ENCODE measurements at places on chromosomes 12 and 14.
A peak's percentile ranks its signal among the peaks of the same experiment; 100 is the strongest.

GRCh38 chr12:120584343-120585149, 3.3 kb upstream of the POP5 start:
- peak; percentile 31 for DNase-seq

- DNase-seq = no peak
Measured at GRCh38 chr12:125856896-125857295, 791.7 kb downstream of the AACS start.

GRCh38 chr12:28622406-28622805, 432.1 kb downstream of the CCDC91 start:
- DNase-seq = no peak

DNA sequence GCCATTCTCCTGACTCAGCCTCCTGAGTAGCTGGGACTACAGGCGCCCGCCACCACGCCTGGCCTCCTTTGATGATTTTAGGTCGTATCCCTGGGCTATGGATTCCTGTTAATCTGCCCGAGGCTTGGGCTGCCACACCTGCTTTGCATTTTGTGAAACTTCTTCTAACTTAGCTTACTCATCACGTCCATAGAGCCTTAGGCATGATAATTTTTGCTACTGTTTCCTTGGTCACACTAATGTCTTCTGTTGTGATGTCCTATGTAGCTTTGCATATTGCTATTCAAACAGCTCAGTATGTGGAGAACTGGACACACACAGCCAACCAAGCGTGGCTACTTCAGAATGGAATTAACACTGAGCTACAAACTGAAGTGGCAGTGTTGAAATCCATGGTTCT, 47.5 kb upstream of the DDX11 start:
- no peak for DNase-seq

DNA sequence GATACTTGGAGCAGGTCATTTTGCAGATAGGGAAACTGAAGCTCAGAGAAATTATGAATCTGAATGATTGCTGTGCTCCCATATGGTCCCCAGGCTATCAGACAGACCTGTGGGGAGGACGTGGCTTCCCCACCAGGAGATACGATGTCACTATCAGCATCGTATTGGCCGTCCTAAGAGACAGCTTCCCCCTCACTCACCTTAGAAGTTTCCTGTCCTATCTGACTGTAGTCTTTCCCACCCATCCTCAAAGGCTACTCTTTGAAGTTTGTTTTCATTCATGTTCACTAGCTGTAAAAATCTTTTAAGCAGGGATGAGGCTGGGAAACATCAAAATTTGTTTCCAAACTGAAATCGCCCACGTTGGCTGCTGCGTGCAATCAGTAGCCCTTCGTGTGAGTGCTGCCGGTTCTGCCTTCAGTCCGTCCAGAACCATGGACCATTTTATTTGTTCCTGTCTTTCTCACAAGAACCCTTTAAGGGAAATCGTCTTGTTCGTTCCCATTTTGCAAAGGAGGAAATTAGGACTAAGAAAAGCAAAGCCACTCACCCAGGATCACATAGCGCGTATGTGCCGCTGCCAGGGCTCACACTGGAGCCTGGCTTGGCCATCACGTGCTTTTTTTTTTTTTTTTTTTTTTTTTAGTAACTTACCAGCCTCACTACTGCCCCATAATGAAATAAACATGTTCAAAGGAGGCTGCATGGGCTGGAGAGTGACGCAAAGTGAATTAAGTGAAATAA, 1.0 kb upstream of the KDM2B start:
- no peak for DNase-seq
